ENCODE measurements at places on chromosomes 3 and 15.

GRCh38 chr3:117630885-117631284 lies 921.3 kb downstream of the TUSC7 start:
- no peak for DNase-seq

DNA sequence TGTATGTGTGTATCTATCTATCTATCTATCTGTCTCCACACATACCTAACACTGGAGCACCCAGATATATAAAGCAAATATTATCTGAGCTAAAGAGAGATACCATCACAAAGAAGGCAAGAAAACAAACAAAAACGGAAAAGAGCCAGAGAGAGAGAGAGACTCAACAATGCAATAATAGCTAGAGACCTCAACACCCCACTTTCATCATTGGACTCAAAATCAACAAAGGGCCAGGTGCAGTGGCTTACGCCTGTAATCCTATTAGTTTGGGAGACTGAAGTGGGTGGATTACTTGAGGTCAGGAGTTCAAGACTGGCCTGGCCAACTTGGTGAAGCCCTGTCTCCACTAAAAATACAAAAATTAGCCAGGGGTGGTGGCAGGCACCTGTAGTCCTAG lies 23.4 kb downstream of the NCBP2 start:
- no peak for DNase-seq

GRCh38 chr3:45119824-45120358 lies 26.3 kb downstream of the CDCP1 start:
- DNase-seq = no peak

DNA sequence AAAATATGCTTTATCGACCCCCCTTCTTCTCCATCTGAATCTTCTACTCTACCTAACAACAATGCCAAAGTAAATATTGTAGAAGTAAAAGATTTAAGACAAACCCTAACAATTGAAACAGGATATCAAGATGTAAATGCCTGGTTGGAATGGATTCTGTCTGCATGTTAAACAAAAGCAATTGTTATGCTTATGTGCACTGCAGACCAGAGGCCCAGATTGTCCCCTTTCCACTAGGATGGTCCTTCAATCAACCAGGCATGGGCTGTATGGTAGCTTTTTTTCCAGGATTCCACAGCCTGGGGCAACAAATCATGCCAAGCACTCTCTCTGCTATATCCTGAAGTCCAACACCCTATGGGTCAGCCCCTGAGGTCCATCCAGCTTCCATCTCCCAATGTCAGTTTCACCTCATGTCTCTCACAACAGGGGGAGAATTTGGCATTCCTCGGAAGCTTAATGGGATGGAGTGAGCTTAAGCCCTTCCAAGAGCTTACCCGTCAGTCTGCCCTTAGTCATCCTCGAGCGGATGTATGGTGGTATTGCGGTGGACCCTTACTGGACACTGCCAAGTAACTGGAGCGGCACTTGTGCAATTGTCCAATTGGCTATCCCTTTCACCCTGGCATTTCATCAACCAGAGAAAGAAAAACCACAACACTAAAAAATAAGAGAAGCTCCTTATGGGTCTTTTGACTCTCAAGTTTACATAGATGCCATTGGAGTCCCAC lies 36.2 kb downstream of the ZNF589 start:
- no peak for DNase-seq

- DNase-seq = no peak
These were observed 9.5 kb downstream of the CACNA2D3 start for GRCh38 chr3:54131890-54132289.

DNA sequence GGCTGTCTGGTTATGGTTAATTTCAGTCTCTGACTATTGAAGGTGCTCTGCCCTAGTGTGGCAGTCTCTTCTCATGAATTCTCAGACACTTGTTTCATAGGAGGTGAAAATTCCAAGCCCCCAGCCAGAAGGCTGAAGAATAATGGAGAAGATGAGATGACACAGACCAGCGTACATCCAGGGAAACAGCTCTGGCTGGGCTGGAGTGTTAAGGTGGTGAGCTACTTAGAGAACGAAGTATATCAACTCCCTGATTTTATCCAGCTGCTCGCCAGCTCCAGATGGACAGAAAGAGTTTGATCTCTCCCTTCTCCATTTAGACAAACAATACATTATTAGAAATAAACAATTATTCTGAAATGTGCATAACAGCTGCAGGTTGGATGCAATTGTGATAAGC lies 494.5 kb upstream of the RGMA start:
- no peak for DNase-seq

DNA sequence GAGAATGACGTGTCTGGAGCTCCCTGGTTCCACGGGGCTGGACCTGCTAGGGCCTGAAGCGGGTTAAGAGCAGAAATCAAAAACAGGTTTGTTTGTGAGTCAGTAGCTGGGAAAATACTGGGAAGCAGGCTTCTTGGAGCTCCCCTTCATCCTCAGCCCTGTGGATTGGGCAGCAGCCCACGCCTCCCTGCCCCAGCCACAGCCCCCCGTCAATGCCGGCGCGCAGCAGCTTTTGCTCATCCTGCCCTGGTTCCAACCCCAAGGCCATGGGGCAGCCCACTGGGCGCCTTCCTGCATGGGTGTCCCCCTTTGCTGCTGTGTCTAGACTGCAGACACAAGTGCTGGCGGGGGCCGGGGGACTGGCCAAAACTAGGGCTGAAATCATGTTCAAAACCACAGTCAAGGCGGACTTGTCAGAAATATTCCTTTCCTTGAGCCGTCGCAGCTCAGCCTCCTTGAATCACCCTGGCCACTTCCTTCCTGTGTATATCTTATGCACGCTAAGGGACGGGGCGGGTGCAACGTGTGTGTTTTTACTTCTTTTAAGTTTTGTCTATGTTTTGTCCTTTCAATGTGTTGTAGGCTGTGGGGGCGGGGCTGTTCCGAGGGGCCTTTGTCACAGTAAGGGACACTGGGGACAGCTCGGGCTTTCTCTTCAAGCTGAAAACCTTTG lies 108.1 kb downstream of the KLF13 start:
- peak; percentile 92 for DNase-seq

GRCh38 chr3:46713050-46713897 lies 4.4 kb downstream of the PRSS50 start:
- DNase-seq = no peak

DNA sequence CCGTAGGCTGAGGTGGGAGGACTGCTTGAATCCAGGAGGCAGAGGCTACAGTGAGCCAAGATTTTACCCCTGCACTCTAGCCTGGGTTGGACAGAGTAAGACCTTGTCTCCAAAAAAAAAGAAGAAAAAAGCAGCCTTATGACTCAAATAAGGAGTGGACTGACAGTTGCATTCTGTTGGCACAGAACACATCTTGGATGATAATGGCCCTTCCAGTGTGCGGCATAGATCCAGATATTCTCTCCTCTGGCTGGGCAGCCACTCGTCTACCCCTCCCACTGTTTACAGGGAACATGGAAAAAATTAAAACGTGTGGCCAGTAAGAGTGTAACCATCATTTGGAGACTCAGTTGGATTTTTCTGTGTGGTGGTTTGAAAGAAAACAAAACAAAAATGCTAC lies 118.6 kb upstream of the RNF7 start:
- peak; percentile 33 for DNase-seq

DNA sequence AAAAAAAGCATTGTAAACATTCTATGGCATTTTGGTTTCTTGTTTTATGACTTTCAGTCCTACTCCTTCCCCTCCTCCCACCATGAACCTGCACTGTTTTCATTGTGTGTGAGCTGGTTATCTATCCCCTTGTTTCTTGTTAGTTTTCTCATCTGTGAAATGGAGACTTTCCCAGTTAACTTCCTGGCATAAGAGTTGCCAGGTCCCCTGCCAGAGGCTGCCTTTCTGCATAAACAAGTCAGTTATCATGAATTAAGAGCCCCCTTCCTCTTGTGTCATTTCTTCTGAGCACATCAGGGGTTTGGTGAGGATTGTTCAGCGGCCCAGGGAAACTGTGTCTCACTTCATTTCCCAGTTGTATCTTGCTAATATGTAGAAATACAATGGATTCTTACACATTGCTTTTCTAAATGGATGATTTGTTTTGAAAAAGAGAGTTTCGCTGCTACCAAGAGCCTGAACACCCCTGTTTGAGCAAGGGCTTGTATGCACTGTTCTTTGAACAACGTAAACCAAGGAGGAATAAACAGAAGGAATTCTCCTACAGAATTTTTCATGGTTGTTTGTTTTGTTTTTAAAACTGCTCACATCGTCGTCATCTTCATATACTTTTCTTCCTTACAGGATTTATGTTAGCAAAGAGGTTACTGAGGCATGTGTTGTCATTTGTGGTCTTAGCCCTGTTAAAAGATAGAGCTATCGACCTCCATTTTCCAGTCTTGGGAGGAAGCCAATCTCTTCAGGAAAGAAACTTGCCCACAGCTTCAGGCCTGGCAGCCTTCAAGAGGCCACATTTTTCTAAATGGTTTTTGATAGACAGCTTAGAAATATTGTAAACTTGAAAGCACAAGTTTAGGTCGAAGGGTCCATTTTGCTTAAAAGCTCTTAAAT lies 144.6 kb upstream of the IL12A start:
- no peak for DNase-seq

- peak; percentile 88 for DNase-seq
These were observed 89.4 kb downstream of the LINGO1 start for GRCh38 chr15:77543159-77543882.

DNA sequence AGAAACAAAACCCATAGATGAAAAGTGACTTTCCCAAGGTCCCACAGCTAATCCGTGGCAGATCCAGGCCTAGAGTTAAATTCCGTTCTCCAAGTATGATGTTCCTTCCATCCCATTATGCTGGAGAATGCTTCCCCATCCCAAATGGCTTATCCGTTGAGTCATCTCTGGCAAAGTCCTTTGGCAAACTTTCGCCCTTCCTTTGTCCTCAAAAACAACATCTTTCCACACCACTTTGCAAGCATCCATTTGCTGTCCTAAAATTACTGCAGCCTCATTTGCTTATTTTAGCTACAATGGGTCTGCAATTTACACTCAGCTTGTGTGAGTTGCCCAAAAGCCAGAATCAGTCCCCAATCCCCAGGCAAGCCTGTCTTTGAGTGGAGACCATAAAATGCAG lies 304.0 kb upstream of the TLE3 start:
- DNase-seq = no peak

- no peak for DNase-seq
These were observed 16.3 kb downstream of the TYRO3 start for GRCh38 chr15:41575282-41575681.

DNA sequence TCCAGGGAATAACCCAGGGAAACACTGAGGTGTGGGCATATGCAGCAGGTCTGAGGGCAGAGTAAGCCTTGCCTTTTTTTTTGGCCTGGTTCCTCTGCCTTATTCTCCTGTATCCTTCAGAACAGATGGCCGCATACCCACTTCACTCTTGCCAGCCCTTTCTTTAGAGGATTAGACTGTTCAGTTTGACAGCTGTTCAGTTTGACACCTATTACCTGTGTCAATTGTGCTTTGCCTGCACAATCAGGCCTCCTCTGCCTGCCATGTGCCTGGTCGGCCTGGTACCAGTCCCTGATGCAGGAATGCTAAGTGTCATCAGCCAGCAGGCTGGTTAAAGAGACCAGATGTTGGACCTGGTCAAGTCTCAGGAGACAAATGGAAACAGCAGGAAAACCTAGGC lies 22.3 kb downstream of the TM6SF1 start:
- no peak for DNase-seq

GRCh38 chr3:16632395-16632794 lies 27.2 kb upstream of the DAZL start:
- DNase-seq = no peak

DNA sequence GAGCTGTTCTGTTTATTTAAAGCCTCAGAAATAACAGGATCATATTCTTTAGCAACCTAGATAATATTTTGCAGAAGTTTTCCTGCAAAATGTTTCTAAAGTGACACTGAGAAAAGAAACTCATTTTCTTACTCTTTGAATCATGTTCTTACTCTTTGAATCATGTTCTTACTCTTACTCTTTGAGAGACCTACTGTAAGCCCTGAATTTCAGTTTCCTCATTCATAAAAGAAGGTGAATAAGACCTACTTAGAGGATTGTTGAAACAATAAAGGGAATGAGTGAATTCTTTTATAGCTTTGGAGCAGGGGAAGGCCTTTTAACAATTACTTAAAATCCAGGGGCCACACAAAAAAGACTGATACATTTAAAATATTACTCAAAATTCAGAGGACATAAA lies 221.7 kb upstream of the CMC1 start:
- DNase-seq = no peak

- DNase-seq = no peak
These were observed 25.5 kb downstream of the CLK3 start for GRCh38 chr15:74641151-74641550.

GRCh38 chr3:134608023-134608770 lies 42.6 kb downstream of the KY start:
- DNase-seq = no peak

DNA sequence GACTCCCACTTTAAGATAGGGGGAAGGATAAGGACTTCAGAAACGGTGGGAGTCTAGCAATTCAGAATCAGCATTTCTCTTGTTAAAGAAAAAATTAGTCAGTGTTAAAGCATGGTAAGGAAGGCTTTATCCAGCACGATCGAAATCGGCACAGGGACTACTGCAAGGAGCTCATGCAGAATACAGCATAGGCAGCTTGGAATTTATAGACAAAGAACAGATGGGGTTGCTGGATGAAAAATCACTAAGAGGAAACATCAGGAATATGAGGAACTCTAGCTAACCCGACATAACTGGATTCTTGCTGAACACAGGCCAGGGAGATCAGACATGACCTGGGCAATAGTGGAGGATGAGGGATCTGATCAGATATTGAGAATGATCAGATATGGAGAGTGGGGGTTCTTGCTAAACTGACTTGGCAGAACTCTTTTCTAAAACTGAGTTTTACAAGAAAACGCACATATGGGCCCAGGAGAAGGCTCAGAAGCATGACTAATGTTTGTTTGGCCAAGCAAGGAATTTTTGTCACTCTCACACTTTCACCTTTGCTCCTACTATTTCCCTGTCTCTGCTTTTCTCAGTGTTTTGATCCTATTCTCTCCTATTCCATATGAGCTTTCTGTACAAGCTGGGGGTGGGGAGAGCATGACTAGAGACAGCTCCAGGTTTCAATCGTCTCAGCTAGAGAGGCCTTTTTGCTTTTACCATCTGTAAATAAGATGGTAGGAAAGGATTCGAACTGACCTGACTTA lies 3.9 kb upstream of the PLCH1 start:
- no peak for DNase-seq

DNA sequence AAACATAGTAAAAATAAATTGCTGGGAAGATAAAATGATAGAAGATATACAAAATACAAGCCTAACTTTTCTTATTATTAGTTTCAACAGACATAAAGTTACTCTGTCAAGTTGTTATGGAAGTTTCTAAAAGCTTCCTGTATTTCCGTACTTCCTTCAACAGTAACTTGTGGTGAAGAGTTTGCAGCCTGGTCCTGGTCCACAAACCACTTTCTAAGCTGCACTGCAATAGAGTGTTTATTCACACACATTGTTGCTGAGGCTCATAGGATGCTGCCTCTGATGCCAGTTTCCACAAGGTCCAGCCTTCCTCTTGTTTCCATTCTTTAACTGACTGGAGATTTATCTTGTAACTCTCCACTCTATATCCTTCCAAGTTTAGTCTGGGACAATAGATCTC lies 39.4 kb upstream of the KY start:
- DNase-seq = no peak

GRCh38 chr3:39505866-39506742 lies 38.6 kb downstream of the MOBP start:
- DNase-seq = peak; percentile 64
